ENCODE measurements at places on chromosomes 12 and 14.
A peak's percentile ranks its signal among the peaks of the same experiment; 100 is the strongest.

GRCh38 chr14:92392711-92393110 lies 69.7 kb downstream of the SLC24A4 start:
- DNase-seq: no peak
- no peaks in the 10 kb centered on the region for H3K36me3 ChIP-seq
- H3K4me3 ChIP-seq: no peak overlapping the region
- peaks cover 7% of the 10 kb centered on the region for H3K27me3 ChIP-seq
- H3K27ac ChIP-seq: no peak overlapping the region

DNA sequence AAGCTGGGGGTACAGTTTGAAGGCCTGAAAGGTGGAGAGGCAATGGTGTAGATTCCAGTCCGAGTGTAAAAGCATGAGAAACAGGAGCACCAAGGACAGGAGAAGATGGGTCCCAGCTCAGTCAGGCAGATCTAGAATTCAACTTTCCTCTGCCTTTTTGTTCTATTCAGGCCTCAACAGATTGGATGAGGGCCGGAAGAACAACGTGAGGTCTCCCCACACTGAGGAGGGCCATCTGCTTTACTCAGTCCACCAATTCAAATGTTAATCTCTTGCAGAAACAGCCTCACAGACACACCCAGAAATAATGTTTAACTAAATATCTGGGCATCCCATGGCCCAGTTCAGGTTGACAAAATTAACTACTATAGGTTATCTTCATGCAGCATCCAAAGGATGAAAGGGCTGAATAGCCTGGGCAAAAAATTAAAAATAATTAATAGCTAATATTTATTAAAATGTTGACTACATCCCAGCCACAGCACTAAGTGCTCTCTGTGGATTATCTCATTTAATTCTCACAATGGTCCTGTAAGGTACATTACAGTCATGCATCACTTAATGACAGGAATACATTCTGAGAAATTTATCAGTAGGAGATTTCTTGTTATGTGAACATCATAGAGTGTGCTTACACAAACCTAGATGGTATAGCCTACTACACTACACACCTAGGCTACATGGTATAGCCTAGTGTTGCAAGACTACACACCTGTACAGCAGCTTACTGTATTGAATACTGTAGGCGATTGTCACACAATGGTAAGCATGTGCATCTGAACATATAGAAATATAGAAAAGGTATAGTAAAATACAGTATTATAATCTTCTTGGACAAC lies 22.5 kb downstream of the BTG1 start:
- H3K4me1 ChIP-seq: peaks cover 47% of the 10 kb centered on the region
- peak; percentile 50 for DNase-seq
- no peaks in the 10 kb centered on the region for H3K27me3 ChIP-seq

DNA sequence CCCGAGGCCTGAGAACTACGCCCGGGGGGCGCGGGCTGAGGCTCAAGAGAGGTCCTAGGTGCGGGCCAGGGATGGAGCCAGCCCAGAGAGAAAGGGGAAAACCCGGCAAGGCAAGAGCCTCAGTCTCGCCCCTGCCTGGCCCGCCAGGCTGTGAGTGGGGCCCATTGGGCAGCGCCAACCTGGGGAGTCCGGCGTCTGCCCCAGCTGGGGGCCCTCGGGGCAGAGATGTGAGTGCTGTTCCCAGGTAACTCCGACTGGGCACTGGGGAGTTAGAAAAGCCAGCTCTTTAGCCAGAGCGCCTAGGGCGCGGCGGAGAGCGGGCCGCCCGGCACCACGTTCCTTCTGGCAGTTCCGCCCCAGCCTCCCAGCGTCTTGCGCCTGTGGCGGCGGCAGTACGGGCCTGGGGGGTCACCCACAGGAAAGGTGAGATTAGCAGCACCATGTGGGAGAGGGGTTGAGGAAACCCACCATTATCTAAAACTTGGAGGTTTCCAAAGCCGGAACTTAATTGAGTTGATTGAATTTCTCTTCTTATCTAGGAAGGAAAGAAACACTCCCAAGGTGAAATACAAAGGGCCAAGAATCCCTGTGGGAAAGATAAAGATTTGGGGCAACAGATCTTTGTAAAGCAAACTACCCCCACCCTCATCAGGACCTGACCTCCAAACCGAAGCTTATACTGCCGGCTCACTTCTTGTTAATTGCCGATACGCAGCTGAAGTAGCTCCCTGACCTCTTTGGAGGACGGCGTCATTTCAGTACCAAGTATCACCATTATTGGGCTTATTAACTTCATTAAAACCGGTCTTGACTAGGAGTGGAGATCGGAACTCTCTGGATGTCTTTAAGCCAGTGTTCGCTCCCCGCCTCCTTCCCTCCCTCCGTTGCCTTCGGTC lies 11.6 kb downstream of the OTX2 start:
- peaks cover 2% of the 10 kb centered on the region for H3K36me3 ChIP-seq
- DNase-seq: no peak
- peaks cover 2% of the 10 kb centered on the region for H3K4me1 ChIP-seq
- no peak overlapping the region for H3K27ac ChIP-seq
- H3K27me3 ChIP-seq: peaks cover 74% of the 10 kb centered on the region

GRCh38 chr14:104968153-104968527 lies 10.0 kb downstream of the AHNAK2 start:
- H3K27ac ChIP-seq: no peak overlapping the region
- no peak for DNase-seq
- no peak overlapping the region for H3K4me3 ChIP-seq
- peaks cover 15% of the 10 kb centered on the region for H3K27me3 ChIP-seq
- H3K36me3 ChIP-seq: no peaks in the 10 kb centered on the region

- peaks cover 59% of the 10 kb centered on the region for H3K36me3 ChIP-seq
- DNase-seq: no peak
- no peaks in the 10 kb centered on the region for H3K27me3 ChIP-seq
- peak overlapping the region; percentile 65 for H3K27ac ChIP-seq
- H3K4me3 ChIP-seq: peak overlapping the region; percentile 56
- peaks cover 21% of the 10 kb centered on the region for H3K4me1 ChIP-seq
These were observed 26.1 kb upstream of the RTRAF start for GRCh38 chr14:51963286-51963685.

- H3K27me3 ChIP-seq: peaks cover 6% of the 10 kb centered on the region
- DNase-seq: peak; percentile 92
- no peak overlapping the region for H3K27ac ChIP-seq
- no peak overlapping the region for H3K4me3 ChIP-seq
- peaks cover 8% of the 10 kb centered on the region for H3K4me1 ChIP-seq
These were observed 25.0 kb upstream of the CIT start for GRCh38 chr12:119902084-119902509.

- no peak overlapping the region for H3K4me3 ChIP-seq
- H3K4me1 ChIP-seq: peaks cover 18% of the 10 kb centered on the region
- no peak for DNase-seq
- H3K27ac ChIP-seq: no peak overlapping the region
These were observed 3.6 kb downstream of the CFL2 start for GRCh38 chr14:34710744-34711143.

- no peak for DNase-seq
- no peak overlapping the region for H3K27ac ChIP-seq
- H3K27me3 ChIP-seq: no peaks in the 10 kb centered on the region
- H3K4me3 ChIP-seq: no peak overlapping the region
- H3K36me3 ChIP-seq: peaks cover 22% of the 10 kb centered on the region
- peaks cover 13% of the 10 kb centered on the region for H3K4me1 ChIP-seq
These were observed 4.0 kb downstream of the C14orf119 start for GRCh38 chr14:23099212-23099861.

- DNase-seq: no peak
- H3K27ac ChIP-seq: no peak overlapping the region
- no peak overlapping the region for H3K4me3 ChIP-seq
- H3K4me1 ChIP-seq: no peaks in the 10 kb centered on the region
- H3K36me3 ChIP-seq: no peaks in the 10 kb centered on the region
These were observed 80.6 kb upstream of the DICER1 start for GRCh38 chr14:95237958-95238340.

DNA sequence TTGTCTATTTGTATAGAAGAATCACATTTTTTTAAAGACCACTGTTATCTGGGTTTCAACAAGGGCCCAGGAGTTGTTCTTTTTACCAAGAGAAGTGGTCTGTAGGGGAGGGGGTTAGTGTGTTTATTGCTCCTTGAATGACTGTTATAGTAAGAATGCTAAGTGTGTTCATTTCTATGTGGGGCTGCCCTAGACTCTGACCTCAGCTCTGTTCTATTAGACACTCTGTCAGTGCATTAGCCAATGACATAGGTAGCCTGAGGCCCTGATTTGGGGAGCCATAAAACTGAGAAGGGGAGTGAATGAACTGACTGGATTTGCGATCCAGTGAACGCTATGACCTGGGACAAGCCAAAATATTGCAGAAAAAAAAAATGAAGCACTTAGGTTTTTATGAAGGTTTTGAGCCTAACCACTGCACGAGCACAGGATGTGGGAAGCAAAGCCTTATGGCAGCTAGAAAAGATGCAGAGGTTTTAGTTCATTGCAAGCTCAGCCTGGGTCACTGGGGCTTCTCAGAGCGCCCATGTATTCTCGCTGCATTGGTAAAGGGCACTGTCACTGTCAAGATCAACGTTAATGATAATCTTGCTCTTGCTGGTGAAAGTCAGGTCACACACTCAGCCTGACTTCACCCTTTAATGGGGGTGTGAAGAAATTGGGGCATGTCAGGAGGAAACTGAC lies 63.8 kb downstream of the PRKCH start:
- H3K4me1 ChIP-seq: peaks cover 23% of the 10 kb centered on the region
- H3K27ac ChIP-seq: no peak overlapping the region
- DNase-seq: peak; percentile 89

GRCh38 chr14:81473456-81474147 lies 60.1 kb downstream of the SEL1L start:
- DNase-seq: no peak
- H3K36me3 ChIP-seq: peaks cover 47% of the 10 kb centered on the region
- H3K27ac ChIP-seq: peak overlapping the region; percentile 88
- peak overlapping the region; percentile 68 for H3K4me3 ChIP-seq

DNA sequence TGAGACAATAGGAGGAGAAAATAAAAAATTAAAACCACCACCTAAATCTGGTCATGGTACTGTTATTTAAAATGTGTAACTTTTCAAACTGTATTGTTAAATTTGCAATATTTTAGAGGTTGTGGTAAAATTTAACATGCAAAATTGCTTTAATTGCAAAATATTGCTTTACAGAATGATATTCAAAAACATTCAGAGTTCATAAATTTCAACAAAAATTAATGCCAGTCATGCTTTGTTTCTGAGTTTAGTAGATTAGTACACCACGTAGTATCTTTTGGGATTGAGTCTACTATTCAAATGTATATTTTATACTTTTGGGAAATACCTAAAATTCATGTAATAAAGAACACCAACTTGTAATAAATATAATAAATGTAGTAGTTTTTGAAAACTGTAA lies 18.3 kb downstream of the ETFRF1 start:
- H3K27me3 ChIP-seq: no peaks in the 10 kb centered on the region
- H3K27ac ChIP-seq: no peak overlapping the region
- H3K36me3 ChIP-seq: peaks cover 21% of the 10 kb centered on the region

DNA sequence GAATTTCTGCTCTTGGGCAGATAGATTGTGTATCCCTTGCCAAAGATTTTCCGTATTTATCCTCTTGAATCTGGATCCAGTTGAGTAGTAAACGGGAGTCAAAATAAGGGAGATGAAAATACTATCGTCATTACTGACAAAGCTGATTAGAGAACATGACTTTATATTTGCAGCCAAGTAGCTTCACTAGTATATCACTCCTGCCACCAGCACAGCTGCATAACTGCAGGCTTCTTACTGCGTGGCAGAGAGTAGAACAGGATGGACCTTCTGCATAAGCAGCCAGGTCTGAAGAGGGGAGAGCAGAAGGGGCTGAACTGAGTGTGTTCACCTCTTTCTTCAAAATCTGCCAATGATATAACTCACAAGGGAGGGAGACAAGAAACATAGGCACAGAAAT lies 283.7 kb downstream of the FBXL14 start:
- H3K36me3 ChIP-seq: peaks cover 3% of the 10 kb centered on the region
- H3K27ac ChIP-seq: no peak overlapping the region
- H3K4me3 ChIP-seq: no peak overlapping the region
- no peak for DNase-seq
- no peaks in the 10 kb centered on the region for H3K4me1 ChIP-seq

DNA sequence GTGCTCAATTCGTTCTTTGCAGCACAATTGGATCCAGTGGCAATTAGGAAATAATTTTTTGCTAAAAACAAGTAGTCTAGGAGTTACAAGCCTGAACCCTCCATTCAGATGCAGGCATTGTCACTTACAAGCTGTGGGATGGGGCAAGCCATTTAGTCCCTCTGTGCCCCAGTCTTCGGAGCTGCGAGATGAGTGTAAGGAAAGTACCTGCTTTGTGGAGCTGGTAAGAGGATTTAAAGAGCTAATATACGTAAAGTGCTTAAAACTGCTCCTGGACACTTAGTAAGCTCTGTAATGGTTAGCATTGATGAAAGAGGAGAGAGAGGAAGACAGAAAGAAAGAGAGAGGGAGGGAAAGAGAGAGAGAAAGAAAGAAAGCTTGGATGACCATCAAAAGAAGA lies 112.5 kb downstream of the LGMN start:
- H3K27me3 ChIP-seq: peaks cover 10% of the 10 kb centered on the region
- no peaks in the 10 kb centered on the region for H3K36me3 ChIP-seq
- no peak for DNase-seq
- H3K27ac ChIP-seq: no peak overlapping the region
- H3K4me3 ChIP-seq: no peak overlapping the region
- peaks cover 15% of the 10 kb centered on the region for H3K4me1 ChIP-seq

GRCh38 chr12:25100194-25101091 lies 94.5 kb downstream of the DNAI7 start:
- no peak overlapping the region for H3K4me3 ChIP-seq
- peaks cover 27% of the 10 kb centered on the region for H3K36me3 ChIP-seq
- no peak for DNase-seq
- H3K27ac ChIP-seq: no peak overlapping the region

- peaks cover 13% of the 10 kb centered on the region for H3K4me1 ChIP-seq
- no peak for DNase-seq
- no peak overlapping the region for H3K4me3 ChIP-seq
These were observed 101.8 kb downstream of the OSBPL8 start for GRCh38 chr12:76457818-76458217.

- peaks cover 26% of the 10 kb centered on the region for H3K36me3 ChIP-seq
- no peak overlapping the region for H3K27ac ChIP-seq
- no peaks in the 10 kb centered on the region for H3K27me3 ChIP-seq
These were observed 22.7 kb downstream of the PLEK2 start for GRCh38 chr14:67389275-67389674.

- no peaks in the 10 kb centered on the region for H3K36me3 ChIP-seq
- DNase-seq: no peak
- peaks cover 38% of the 10 kb centered on the region for H3K27me3 ChIP-seq
- H3K4me1 ChIP-seq: no peaks in the 10 kb centered on the region
- no peak overlapping the region for H3K27ac ChIP-seq
These were observed 53.1 kb upstream of the CCDC175 start for GRCh38 chr14:59629444-59630287.

DNA sequence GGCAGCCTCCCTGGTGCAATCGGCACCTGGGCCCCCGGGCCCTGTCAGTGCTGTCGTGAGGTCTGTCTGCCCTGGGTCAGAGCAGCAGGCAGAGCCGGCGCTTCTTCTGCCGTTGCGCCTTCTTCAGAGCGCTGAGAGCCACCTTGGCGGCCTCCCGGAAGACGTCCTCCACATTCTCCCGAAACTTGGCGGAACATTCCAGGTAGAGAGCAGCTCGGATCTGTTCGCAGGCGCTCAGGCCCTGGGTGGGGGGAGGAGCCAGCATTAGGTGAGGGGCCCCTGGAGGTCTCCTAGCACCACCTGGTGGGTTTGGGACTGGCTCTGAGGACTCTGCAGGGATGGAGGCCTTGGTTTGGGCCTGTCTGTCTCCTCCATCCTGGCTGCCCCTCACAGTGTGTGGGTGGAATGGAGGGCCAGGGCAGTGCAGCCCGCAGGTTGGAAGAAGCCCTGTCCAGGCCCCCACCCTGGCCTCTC lies 14.0 kb downstream of the RHOF start:
- H3K36me3 ChIP-seq: peaks cover 39% of the 10 kb centered on the region
- no peak for DNase-seq
- H3K27me3 ChIP-seq: no peaks in the 10 kb centered on the region
- H3K4me3 ChIP-seq: no peak overlapping the region
- peaks cover 26% of the 10 kb centered on the region for H3K4me1 ChIP-seq

Data from activated CD4-positive, alpha-beta T cell treated with anti-CD3 and anti-CD28 coated beads, Interleukin-2, amount 10 ng/mL, durations not matched to agents 24 days and 14 days (primary cell).